HCEC 1CT (cell line): ENCODE measurements at places on chromosomes 7 and 10.

DNA sequence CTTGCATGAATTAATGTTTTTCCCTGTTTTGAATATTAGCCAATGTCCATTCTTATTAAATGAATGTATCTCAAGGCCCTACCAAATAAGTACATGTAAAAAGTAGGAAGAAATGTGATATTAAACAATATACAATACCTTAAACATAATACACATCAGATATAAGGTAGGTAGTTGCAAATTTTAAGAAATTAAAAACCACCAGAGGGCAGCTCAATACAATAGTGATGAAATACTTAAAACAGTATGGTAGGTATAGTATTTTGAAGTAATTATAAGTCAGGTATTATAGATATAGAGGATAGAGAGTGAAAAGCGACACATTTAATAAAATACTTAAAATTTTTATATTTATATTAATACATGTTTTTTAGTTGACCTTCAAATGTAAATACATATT is 43.6 kb upstream of the CDK14 start:
- peak; percentile 29 for DNase-seq

- no peak for DNase-seq
Observed at GRCh38 chr7:73870041-73870492, 9.1 kb downstream of the TMEM270 start.

DNA sequence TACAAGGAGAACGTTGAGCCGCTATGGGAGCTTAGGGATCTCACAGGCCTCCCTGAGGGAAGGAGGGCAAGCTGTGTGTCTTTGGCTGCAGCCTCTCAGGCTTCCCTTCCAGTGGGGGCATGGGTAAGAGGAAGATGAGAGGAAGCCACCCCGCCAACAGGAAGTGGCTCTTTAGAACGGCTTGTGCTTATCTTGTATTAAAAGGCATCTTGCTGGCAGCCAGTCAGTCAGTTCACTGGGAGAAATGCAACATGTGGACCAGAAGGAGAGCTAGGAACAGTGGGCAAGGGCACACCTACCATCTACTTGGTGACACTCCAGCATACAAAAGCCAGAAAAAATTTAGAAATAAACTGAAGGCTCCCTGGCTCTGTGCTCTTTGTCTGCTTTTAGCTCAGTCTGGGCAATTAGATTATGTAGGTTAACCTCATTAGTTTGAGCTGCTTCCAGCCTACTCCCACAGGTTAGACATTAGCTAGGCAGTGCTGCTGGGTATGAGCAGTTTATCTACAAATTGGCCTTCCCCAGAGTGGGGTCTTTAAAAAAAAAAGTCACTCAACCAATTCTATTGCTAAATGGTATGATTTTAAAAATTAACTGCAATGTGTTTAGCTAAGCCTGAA is 595.9 kb downstream of the KCNMA1 start:
- DNase-seq = no peak

GRCh38 chr7:47088329-47089067 is 493.4 kb downstream of the TNS3 start:
- DNase-seq = peak; percentile 60

DNA sequence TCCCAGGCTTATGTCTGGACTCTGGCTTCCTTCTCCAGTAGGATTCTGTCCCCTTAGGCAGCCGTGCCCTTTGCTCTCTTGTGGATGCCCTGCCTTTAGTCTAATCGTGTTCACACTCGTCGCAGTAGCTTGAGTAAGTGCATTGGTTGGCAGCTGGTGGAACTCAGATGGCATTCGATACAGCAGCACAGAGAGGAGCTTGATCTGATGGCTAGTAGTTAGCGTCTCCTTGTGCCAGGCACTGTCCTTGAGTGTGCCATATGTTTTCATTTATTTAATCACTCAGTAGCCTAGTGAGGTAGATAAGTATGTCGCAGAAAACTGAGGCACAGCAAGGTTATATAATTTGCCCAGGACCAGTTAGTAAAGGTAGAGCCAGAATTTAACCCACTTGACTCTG is 18.2 kb upstream of the PARP12 start:
- no peak for DNase-seq

GRCh38 chr7:1541431-1542162 is 11.1 kb downstream of the MAFK start:
- no peak for DNase-seq

- DNase-seq = no peak
Observed at GRCh38 chr7:111516612-111517011, 45.7 kb downstream of the IMMP2L start.

- DNase-seq = no peak
Observed at GRCh38 chr7:143499743-143500348, 22.2 kb downstream of the TAS2R41 start.

DNA sequence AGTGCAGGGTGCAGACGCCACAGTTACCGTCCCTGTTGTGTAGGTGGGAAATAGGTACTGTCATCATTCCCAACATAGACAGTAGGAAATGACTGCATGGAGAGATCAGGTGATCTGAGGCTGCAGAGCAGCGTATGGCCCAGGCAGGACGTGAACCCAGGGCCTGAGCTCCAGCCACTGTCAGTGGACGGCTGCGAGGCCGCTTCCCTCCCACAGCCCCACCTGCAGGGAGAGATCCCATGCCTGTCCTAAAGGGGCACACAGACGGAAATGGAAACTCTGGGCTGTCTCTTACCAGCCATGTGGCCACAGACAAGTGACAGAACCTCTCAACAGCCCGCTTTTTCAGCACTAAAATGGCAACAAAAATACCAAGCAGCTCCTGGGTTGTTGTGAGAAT is 44.5 kb upstream of the MNX1 start:
- DNase-seq = no peak

DNA sequence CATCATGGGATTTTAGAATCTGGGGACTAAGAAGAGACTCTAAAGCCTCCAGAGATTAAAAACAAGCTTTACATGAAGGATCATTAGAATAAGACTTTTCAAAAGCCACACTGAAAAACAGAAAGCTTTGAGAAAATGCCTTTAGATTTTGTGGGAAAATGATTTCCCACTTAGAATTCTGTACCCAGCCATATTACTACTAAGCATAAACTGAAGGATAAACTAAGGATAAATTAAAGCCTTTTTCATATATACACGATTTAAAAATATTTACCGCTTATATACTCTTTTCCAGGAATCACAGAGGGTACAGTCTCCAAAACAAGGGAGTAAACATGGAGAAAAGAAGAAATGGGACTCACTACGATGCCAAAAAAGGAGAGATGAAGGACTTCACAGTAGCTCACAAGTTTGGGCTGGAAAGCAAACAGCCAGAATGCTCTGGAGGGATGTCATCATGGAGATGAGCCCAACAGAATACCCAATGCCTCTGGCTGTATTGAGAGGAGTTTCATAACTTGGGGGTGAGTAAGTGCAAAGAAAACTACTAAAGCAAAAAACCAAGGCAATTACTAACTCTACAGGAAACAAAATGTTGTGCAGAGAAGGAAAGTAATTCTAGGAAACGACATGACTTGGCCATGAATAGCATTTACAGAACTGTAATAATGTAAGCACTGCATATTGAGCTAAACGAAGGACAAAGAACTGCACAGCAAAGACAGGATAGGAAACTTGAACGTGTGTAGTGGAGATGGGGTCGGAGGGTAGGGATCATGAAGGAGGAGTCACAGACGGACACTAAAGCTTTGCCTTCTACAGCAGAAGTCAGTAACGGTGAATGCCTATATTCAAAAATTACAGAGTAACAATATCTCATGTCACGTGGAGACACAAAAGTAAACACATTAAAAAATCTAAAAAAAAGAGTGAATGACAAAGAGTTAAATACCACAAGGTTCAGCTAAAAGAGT is 61.4 kb upstream of the ASAH2 start:
- peak; percentile 83 for DNase-seq
